IPS DF 6.9 (cell line): ENCODE measurements at places on chromosomes 3 and 15.

- no peak for DNase-seq
Measured at GRCh38 chr3:149736953-149737205, 15.4 kb downstream of the COMMD2 start.

- no peak for DNase-seq
Measured at GRCh38 chr15:59249816-59250215, 43.2 kb downstream of the LDHAL6B start.

DNA sequence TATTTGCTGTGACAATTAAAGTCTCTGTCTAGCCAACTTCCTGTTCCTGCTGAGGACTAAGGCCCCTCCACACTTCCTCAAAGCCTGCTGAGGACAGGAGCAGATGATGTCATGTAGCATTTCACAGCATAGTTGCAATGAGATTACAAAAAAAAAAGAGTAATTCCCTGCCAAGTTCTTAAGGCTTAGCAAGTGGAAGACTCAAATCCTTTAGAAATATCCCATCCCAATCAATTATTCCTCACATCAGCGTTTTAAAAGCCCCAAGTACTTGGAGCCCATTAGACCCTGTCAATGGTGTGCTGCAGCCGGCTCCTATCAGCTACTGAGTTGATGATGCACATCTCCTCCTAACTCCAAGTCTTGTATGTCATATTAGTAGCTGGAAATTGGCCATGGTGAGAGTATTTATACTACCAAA lies 51.7 kb downstream of the TRANK1 start:
- DNase-seq: peak; percentile 13

GRCh38 chr15:42800731-42801474 lies 64.0 kb upstream of the CDAN1 start:
- peak; percentile 1 for DNase-seq

GRCh38 chr3:143313025-143313892 lies 193.7 kb downstream of the CHST2 start:
- DNase-seq: no peak

DNA sequence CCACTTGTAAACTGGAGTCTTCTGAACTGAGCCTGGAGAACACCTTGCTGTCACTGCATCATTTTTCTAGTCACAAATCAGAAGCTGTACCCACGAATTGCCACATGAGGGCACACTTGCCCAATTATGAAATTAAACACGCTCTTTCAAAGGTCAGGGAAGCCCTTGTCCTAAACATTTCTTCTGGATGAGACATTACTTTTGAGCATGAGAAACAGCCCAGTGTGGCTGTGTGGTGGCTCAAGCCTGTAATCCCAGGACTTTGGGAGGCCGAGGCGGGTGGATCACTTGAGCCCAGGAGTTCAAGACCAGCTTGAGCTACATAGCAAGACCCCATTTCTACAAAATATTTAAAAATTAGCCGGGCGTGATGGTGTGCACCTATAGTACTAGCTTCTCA lies 27.5 kb upstream of the CFAP161 start:
- DNase-seq: peak; percentile 45

- DNase-seq: no peak
Measured at GRCh38 chr15:63628123-63628822, 31.1 kb downstream of the FBXL22 start.

GRCh38 chr15:53212785-53213184 lies 422.6 kb upstream of the ONECUT1 start:
- DNase-seq: no peak

- no peak for DNase-seq
Measured at GRCh38 chr3:31498791-31499190, 33.9 kb upstream of the STT3B start.

GRCh38 chr3:50502225-50502583 lies 1.2 kb downstream of the CACNA2D2 start:
- no peak for DNase-seq

GRCh38 chr3:16060945-16061344 lies 113.5 kb upstream of the GALNT15 start:
- DNase-seq: no peak

- DNase-seq: no peak
Measured at GRCh38 chr3:184291044-184291737, 7.8 kb upstream of the PSMD2 start.

GRCh38 chr15:48541341-48542278 lies 103.9 kb downstream of the FBN1 start:
- no peak for DNase-seq

- no peak for DNase-seq
Measured at GRCh38 chr3:187677604-187678003, 7.4 kb upstream of the SST start.

GRCh38 chr15:33735637-33736247 lies 232.6 kb upstream of the CHRM5 start:
- no peak for DNase-seq

- DNase-seq: no peak
Measured at GRCh38 chr3:5057272-5057671, 64.8 kb upstream of the ARL8B start.

GRCh38 chr15:99492716-99493115 lies 73.1 kb upstream of the MEF2A start:
- no peak for DNase-seq

GRCh38 chr15:68583936-68584755 lies 5.4 kb downstream of the CORO2B start:
- no peak for DNase-seq

GRCh38 chr3:49900491-49901153 lies 3.1 kb downstream of the MST1R start:
- DNase-seq: no peak

DNA sequence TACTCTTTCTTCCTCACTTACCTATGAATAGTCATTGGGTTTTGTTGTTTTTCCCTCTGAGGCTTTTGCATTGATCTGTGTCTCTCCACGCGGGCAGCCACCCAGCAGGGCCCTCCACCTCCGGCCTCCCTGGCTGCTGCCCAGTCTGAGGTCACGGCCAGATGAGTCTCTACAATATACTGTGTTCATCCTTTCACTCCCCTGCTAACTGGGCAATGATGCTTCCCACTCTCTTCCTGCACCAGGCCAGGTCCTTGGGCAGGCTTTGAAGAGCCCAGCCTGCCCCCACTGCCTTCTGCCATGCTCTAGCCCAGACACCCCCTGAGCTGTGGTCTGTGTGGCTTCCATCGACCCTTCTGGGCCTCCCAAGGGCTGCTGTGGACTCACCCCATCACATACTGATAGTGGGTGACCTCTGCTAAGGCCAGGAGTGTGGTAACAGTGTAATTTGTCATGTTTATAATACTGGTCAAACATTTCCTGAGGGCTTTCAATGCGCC lies 18.0 kb downstream of the PDIA5 start:
- no peak for DNase-seq

DNA sequence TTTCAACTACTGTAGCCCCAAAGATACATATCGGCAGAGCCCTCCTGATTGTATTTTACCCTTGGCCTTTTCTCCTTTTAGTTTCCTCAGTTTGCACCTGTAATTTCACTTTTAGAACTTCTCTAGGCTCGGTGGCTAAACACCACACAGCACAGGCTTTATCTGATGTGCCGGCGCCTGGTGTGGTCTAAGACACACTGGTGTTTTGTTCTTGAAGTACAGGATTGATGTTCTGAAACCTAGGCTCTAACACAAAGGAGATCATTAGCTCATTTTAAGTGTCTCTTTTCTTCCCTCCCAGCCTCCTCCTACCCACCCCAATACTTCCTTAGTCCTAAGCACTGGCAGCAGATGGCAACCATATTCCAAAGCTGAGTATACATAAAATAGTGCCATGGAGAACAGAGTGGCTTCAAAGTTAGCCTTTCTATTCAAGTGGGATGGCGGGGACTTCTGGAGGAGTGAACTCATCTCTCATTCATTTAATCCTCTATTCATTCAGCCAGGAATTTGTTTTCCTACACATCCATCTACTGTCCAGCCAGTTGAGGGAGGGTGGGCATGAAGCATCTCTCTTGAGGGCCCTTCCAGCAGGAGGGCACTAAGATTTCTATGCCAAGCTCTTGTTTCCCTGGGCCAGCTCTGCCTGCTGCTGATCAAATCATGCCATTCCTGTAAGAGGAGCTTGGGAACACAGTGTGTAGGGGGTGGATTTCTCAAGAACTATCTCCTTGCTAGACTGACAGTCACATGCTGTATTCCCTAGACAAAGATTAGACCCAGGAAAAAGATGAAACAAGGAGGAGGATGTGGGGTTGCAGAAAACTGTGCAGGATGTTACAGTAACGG lies 71.2 kb downstream of the TIGIT start:
- no peak for DNase-seq

DNA sequence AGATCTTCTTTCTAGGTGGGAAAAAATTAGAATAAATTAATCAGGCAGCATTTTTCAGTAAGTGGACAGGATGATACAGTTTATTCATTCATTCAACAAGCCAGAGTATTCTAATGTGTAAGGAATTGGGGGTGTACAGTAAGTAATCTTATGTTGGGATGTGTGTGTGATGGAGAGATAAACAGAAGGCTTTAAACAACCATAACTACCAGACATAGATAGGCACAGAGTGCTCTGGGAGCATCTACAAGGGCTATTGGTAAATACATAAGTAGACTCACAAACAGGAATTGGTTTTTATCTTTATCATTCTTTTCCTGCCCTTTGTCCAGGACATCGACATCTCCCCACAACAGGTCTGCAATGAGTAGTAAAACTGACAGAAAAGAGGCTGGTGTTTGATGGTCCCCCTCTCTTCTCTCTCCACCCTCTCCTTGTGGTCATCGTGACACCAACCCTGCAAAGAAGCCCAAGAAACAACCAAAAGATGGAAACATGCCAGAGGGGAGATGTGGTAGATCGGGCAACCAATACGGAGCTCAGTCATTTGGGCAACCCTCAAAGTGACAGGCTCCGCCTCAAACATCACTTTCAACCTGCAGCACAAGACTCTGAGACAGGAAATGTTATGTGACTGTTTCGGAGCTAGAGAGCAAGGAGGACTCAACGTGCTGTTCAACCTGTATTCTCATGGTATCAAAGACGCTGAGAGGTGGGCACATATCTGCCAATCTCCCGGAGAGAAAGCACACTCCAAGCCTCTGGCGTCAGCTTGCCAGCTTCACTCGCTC lies 28.7 kb upstream of the B3GNT5 start:
- no peak for DNase-seq

GRCh38 chr3:167102071-167102470 lies 278.0 kb downstream of the ZBBX start:
- DNase-seq: peak; percentile 39
